ENCODE measurements at places on chromosomes 1 and 21. TPM values are rescaled to one million over a fixed set of nuclear protein-coding genes. Genes with fewer than 3 reads are reported as not detected.

FCER1G gene
- 0.63 TPM for total RNA-seq

ADAM30 gene
- total RNA-seq: not detected

MTFR1L gene
- total RNA-seq: 30.0 TPM

LRRC38 gene
- not detected for total RNA-seq

ESPN gene
- 0.49 TPM for total RNA-seq

IL22RA1 gene
- not detected for total RNA-seq

GRCh38 chr1:2987773-2988172, 33.5 kb upstream of the ACTRT2 start:
- DNase-seq: no peak

DNA sequence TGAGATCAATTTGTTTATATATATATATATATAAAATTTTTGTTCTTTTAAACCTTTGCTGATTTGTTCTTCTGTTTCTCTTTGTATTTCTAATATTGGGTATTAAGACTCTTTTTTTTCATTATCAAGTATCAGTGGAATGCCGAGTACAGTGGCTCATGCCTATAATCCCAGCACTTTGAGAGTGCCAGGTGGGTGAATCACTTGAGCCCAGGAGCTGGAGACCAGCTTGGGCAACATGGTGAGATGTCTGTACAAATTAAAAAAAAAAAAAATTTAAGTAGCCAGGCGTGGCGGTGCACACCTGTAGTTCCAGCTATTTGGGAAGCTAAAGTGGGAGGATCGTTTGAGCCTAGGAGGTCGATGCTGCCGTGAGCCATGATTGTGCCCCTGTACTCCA, 67.1 kb downstream of the MAST2 start:
- no peak for DNase-seq

- no peak for DNase-seq
These were observed 41.0 kb downstream of the TGFBR3 start for GRCh38 chr1:91844862-91845528.

DNA sequence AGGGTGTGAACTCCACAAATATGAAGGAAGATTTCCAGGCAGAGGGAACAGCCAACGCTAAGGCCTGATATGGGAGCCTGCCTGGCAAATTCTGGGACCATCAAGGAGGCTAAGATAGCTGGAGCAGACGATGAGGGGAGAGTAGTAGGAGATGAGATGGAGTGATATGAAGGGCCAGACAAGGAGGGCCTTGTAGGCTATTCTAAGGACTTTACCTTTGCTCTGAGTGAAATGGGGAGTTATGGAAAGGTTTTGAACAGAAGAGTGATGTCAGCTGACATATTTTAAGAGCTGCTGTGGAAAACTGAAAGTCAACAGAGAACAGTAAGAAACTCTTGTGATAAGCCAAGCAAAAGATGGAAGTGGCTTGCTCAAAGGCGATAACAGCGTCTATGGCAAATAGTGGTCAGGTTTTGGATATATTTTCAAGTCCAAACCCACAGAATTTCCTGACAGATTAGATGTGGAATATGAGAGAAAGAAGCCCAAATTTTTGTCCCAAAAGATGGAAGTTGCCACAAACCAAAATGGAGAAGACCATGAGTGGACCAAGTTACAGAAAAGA, 2.1 kb upstream of the TP53BP2 start:
- no peak for DNase-seq

GRCh38 chr1:177937931-177938330, 31.9 kb downstream of the SEC16B start:
- DNase-seq: no peak

- peak; percentile 88 for DNase-seq
These were observed 119.2 kb upstream of the IPO9 start for GRCh38 chr1:201709564-201710295.

DNA sequence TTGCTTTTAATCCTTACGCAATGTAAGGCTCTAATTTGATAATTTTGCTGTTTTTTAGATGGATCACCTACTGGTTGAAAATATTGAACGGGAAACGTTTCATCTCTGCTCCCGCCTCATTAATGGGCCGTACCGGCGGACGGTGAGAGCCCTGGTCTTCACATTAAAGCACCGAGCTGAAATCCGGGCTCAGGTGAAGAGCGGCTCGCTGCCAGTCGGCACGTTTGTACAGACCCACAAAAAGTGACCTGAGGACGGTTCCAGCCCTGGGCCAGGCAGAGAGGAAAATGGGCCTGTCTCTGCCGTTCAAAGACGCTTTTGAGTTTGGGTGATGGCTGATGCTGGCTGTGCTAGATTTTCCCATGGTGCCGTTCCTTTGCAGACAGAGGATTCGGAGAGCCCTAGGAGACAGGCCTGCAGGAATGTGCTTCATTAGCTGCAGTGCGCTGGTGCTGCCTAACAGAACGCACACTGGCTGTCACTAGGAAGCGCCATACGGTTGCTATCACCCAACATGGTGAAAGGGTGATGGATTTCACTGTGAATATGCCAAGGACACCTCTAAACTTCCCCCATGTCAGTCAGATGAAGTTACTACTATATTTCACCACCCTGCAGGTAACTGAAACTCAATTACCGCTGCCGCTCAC, 42.9 kb downstream of the TCEANC2 start:
- no peak for DNase-seq

DNA sequence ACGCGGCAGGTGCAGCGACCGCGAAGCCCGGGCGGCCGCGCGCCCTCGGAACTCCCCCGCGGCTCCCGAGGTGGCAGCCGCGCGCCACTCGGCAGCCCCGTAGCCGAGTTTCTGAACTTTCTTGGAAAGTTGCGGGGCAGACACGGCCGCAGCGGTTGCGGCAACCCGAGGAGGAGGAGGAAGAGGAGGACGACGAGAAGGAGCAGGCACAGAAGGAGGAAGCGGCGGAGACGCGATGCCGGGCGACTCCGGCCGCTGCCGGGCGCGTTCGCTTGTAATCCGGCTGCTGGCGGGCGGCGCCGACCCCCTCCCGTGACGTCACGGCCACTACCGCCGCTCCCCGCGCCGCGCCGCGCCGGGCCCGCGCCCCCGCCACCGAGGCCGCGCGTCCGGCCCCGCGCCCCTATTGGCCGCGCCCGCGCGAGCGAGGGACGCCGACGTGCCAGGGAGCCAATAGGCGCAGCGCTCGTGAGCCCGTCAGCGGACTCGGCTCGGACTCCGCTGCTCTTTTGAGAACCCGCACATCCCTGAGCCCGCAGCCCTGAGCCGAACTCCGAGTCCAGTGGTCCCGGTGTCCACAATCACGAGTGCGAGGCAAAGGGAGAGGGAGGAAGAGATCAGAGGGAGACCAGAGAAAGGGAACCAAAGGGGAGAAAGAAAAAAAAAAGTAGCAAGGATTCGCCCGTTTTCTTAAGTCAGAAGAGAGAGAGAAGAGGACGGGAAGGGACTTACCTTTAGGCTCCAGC, 736 bp upstream of the BARHL2 start:
- peak; percentile 62 for DNase-seq
